ENCODE measurements at places on chromosomes 16 and 17.

GRCh38 chr16:17312094-17312710 lies 158.6 kb downstream of the XYLT1 start:
- no peak for DNase-seq

- no peak for DNase-seq
Measured at GRCh38 chr16:11909653-11910545, 5.9 kb downstream of the GSPT1 start.

GRCh38 chr17:64240741-64241347 lies 22.2 kb downstream of the TEX2 start:
- no peak for DNase-seq

- DNase-seq = no peak
Measured at GRCh38 chr16:56316545-56316944, 108.8 kb downstream of the AMFR start.

DNA sequence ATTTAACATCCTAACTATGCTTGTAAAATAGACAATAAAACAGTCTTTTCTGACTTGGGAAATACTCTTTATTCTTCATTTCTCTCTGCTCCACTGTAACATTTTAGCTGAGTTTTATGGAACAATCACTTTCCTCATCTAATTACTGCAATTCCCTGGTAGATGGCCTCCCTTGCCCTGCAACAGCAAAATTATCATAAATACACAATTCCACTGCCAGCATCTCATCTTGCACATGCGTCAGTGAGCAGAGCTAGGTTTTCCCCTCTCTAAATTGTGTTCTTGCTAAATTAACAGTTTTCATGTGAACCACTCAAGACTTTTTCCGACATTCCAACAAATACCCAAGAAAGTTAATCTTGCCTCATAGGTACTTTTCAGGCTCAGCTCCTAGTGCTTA lies 920.9 kb upstream of the GOT2 start:
- DNase-seq = no peak

All from T follicular helper cell (primary cell).